T-helper 2 cell (primary cell): ENCODE measurements at places on chromosomes 2 and 18.

- DNase-seq: no peak
Measured at GRCh38 chr2:190342611-190343010, 778 bp upstream of the INPP1 start.

DNA sequence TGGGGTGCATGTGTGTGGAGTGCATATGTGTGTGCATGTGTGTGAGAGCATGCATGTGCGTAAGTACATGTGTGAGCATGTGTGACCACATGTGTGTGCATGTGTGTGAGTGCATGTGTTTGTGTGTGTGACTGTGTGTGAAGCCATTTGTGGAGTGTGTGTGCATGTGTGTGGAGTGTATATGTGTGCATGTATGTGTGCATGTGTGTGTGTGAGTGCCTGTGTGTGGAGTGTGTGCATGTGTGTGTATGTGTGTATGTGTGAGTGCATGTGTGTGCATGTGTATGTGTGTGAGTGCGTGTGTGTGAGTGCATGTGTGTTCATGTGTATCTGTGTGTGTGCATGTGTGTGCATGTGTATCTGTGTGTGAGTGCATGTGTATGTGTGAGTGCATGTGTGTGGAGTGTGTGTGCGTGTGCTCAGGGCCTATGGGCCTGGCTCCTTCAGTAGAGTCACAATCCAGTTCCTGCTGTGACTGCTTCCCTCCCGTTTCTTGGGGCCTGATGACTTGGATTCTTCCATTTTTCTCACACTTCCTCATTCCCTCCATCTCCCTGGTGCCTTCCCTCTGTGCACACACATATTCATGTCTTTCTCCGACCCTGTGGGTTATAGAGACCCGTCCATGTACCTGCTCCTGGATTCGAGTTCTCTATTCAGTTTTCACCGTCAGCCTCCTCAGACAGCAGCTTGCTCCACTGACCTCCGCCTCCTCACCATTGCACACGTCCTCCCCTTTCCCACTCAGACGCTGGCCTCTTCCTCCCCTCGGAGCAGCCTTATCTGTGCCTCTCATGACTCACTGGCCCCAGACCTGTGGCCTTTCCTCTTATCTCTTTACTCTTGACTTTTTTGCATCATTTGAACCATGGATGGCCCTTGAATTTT is 25.2 kb downstream of the TOGARAM2 start:
- no peak for DNase-seq

- no peak for DNase-seq
Measured at GRCh38 chr2:57906152-57906732, 140.4 kb upstream of the VRK2 start.

DNA sequence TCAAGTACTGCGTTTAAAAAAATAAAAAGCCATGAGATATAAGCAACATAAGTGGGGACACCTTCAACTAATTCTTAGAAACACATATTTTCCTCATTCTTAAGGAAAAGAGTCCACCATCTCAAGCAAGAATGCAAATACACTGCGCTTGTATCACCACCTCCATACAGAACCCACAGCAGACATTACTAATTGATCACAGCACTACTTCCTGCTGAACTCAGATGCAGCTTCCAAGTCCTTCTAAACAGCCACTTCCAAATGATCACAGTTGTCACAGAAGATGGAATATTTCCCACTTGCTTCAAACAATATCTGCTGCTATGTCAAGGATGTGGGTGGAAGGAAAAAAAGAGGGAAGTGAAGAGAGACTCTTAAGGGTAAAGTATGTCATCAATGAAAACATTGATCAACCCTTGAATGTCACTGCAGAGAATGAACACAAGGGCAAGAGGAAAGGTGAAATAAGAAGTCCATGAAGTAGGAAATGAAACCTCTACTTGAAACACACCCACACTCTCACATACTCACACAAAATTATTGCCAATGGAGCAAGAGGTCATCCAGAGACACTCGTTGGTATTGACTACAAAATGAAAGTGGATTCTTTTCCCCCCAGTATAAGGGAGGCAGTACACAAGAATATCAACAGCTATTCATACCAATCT is 22.1 kb downstream of the TGFA start:
- no peak for DNase-seq

DNA sequence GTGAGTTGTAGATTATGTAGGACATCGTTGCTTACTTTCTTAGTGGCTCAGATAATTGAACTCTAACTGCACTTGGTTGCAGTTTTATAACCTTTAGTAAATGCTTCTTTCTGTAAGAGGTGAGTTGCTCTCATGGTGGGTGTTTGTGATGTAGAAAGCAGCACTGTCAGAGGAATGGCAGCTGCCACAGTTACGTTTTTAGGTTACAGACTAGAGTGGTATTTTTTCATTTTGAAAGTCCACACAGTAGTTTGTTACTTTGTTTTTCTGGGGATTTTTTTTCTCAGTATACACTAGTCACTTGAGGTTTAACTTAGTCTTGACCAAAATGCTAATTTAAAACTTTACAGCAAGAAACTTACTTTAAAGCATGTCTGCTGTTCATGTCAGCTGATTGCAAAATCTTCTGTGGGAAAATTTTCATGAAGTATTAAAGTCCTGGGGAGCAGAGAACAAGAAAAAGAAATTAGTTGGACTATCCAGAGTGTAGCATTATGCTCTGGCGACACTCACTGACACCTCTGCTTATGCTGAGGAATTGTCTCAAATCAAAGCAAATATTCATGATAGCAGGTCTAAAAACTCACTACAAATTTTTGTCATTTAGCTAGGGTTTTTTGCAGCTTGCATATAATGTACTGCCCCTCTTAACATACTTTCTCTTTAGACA is 14.8 kb downstream of the AFTPH start:
- DNase-seq: no peak

DNA sequence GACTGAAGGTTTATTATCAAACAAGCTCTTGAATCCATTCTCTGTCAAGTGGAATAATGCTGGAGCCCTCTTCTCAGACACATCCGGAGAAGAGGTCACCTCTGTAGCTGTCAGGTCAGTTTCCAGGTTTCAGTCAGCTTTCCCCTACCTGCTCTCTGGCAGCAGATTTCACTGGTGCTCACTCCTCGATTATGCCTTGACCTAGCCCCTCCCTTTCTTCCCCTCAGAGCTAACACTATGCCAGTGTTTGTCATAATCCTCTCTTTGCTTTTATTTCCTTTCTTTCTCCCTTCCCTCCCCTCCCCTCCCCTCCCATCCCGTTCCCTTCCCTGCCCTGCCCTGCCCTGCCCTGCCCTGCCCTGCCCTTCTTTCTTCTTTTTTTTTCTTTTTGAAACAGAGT is 22.5 kb upstream of the PLEKHM3 start:
- no peak for DNase-seq

DNA sequence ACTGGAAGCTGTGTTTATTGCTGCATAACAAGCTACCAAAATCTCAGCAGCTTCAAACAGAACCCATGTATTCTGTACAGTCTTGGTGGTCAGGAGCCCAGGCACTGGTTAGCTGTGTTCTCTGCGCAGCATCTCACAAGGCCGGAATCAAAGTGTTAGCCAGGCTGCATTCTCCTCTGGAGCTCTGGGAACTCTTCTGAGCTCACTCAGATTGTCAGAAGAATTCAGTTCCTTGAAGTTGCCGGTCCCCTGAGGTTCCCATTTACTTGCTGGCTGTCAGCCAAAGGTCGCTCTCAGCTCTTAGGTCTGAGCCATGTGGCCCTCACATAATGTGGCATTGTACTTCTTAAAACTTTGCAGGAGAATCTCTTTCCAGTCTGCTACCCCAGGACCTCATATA is 123.6 kb upstream of the SMIM21 start:
- DNase-seq: no peak
